ENCODE measurements at places on chromosomes 7 and 10. TPM values are rescaled to one million over a fixed set of nuclear protein-coding genes. Genes with fewer than 3 reads are reported as not detected.
A peak's percentile ranks its signal among the peaks of the same experiment; 100 is the strongest.

The SPRN gene
- total RNA-seq = not detected

The OIT3 gene
- not detected for total RNA-seq

The PHKG1 gene
- 0.10 TPM for total RNA-seq

The ANKRD30A gene
- total RNA-seq = not detected

The PCLO gene
- total RNA-seq = 2.2 TPM

The CTTNBP2 gene
- 3.2 TPM for total RNA-seq

The LOXL4 gene
- total RNA-seq = not detected

The PNLIPRP1 gene
- not detected for total RNA-seq

The KIFBP gene
- 39.3 TPM for total RNA-seq

The NRP1 gene
- total RNA-seq = 281 TPM

The OR9A2 gene
- total RNA-seq = not detected

The ELFN1 gene
- 7.4 TPM for total RNA-seq

DNA sequence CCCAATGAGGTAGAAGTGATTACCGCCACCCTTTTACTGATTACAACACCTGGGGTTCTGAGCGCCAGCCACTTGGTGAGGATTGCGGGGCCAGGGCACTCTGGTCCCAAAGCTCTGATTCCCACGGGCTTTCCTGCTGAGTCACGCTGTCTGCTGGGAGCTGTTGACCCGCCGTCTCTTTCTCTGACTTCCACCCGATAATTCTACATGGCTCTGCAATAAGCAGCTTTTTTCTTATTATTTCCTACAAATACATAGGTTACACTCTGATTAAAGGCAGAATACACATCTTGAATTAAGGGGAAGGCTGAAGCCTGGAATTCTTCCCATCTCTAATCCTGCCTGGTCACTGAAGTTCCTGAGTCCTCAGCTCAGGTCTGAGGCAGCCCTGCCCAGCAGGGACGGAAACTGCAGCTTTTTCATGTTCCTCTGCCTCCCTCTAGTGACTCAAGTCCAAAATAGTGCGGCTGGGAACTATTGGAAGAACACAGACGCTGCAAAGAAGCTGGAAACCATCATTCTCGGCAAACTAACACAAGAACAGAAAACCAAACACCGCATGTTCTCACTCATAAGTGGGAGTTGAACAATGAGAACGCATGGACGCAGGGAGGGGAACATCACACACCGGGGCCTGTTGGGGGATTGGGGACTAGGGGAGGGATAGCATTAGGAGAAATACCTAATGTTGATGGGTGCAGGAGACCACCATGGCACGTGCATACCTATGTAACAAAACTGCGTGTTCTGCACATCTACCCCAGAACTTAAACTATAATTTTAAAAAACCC lies 178.3 kb downstream of the PRKCQ start:
- DNase-seq = peak; percentile 89

DNA sequence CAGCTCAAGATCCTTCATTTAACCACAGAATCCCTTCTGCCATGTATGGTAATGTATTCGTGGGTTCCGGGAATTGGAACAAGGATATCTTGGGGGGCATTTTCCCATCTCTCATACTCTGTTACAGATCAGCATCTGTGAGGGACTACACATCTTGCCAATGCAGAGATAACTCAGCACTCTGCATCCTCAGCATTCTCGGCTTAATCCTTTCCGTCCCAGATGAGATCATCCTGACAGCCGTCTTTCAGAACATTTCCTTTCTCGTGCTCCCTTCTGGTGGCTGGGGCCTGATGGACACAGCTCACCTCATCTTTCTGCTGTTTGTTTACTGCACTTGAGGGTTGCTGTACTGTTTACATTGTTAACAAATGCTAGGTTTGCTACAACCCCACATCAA lies 25.3 kb downstream of the FKBP6 start:
- no peak for DNase-seq

DNA sequence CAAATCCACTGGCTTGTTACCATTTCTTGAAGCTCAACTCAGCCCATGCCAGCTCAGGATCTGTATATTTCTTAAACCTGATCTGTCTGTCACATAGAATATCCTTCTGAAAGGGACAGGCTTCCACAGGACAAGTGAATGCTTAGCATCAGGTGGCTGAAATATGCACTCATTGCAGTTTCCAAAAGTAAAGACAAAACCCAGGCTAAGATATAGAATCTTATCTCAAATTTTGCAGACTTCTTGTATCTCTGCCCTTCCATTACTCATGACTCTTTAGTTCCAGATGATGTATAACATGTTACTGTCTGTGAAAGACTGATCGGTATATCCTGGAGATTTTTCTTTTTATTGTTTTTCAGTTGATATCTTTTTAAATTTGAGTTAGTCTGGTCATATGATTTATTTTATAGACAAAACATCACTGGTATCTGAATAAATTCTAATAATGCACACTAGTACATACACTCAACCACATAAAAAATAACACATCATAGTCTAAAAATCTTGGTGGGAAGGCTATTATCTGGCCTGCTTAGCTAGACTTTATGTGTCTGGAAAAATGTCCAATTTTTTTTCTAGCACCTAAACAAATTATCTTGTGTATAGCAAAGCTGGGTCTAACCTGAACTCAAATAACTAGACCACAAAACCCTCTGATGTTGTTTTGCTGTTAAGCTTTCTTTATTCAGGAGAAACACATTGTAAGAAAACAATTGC lies 182.6 kb downstream of the ADAM12 start:
- DNase-seq = no peak

GRCh38 chr10:33600381-33600780 lies 265.9 kb upstream of the NRP1 start:
- DNase-seq = peak; percentile 51

DNA sequence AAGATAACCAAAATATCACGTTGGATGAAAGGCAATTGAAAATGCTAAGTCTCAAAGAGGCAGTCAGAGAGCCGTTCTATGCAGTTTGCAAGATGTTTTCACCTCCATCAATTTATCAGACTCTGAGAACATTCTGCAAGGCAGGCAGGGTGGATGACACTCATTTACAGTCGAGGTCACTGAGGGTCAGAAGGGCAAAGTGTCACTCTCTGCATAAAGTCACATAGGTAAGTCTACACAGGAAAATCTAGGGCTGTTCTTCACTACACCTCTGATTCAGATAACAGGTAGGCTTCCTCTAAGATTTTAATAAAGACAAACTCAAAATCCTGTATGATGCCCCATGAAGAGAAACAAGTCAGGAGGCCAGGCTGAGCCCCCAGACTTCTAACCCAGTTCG lies 1.4 kb upstream of the PLEKHA1 start:
- DNase-seq = no peak

DNA sequence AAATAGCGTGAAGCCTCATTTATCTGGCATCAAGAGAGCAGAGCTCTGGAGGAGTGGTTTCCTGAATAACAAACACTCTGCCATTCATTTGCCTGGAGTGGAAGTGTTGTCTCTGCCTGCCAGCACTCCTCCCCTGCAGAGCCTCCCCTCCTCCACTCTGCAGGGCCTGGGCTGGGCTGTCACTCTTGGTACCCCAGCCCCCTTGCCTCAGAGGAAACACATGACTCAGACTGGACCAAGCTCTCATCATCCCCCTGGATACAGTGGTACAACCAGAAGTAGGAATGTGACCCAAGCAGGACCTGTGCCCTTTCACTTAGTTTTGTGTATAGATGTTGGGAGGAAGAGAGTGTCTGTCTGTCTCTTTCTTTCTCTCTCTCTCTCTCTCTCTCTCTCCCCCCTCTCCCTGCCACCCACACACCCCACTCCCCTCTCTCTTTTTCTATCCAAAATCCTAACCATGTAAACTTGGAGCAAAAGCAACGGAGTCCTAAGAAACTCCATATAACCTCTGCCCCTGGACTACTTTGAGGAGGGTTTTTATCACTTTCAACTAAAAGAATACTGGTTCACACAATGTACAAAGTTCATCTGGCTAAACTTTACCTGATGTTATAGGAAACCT lies 43.9 kb downstream of the DOCK4 start:
- peak; percentile 97 for DNase-seq

- no peak for DNase-seq
Measured at GRCh38 chr10:59624951-59625350, 84.7 kb downstream of the SLC16A9 start.

GRCh38 chr10:99115703-99116102 lies 119.9 kb downstream of the HPSE2 start:
- DNase-seq = no peak

DNA sequence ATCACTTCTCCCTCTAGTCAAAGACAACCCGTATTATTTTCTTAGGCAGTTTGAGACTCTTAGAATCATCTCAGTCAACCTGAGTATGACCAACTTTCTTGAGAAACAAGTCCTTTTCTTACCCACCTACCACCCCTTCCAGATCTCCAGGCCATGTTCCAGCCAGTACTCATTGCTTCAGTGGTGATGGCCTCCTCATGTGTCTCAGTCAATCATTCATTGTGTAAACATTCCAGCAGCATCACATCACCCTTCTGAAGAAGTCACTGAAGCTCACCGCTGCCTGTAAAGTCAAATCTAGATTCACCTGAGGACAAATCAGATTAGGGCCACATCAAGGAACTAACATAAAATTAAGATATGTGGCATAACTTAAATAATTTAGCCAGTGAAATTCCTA lies 467.2 kb upstream of the NRP1 start:
- DNase-seq = peak; percentile 80

GRCh38 chr10:117071286-117072050 lies 66.5 kb upstream of the SHTN1 start:
- DNase-seq = no peak

GRCh38 chr10:9149134-9149533 lies 1094.6 kb downstream of the GATA3 start:
- DNase-seq = peak; percentile 4

DNA sequence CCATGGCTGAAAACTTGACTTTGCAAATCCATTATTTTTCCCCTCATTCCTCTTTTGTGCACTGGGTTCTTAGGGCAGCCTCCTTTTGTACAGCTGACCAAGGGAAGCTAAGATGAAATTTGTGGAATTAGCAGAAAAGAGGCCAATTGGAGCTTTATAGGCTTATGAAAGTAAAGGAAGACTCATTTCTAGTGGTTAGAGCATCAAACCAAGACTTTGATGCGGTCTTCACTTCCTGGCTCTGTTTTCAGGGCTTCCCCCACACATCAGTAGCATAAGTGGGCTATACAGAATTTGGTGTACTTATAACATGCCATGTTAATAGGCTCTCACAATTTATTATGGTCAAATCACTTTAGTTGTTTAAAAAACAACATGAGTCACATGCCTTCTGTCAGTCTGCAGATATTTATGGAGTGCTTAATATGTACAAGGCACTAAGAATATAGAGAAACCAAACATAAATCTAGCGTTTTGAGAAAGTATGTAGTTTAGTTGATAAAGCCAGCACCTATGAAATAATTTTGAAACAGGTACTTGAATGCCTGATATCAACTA lies 5.7 kb downstream of the AUTS2 start:
- DNase-seq = no peak

DNA sequence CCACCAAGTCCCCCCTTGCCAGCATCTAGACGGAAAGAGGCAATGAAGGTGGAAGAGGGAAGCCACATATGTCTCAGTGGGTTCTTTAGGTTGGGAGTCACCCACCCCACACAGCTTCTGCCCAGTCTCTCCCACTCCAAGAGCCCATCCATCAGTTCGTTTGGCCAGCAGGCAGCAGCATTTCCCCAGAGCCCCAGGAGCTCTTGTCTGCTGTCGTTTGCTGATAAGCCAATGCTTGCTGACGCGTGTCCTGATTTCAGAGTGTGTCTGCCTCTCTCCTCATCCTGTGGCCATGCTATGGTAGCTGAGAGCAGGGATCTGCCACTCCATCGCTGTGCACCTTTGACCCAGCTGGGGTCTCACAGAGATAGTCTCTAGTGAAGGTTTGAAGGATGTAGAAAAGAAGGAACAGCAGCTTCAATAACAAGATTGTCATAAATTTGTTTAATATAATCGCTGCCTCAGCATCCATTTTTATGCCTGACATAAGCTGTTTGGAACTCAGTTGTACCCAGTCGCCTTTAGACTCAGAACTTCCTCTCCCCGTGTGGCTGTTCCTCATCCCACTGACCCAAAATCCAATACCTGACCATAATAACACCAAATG lies 39.4 kb upstream of the GDF10 start:
- DNase-seq = no peak

GRCh38 chr7:150941351-150942000 lies 36.6 kb downstream of the KCNH2 start:
- no peak for DNase-seq

- no peak for DNase-seq
Measured at GRCh38 chr10:29130190-29130673, 158.6 kb upstream of the LYZL1 start.

DNA sequence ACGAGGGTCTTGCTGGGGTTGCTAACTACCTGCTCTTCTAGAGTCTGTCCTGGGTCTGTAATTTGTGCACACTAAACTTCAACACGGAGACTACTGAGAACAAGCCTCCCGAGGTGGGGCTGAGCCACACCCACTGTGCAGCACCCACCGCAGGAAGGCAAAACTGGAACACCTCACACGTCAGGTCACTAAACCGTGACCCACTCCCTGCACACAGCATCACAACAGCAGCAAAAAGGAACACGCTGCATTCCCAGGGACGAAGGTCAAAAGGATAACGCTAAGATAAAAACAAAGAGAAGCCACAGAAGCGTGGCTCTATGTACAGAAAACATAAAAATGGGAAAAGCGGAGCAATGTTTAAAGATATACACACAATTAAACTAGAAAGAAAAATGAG lies 170.1 kb downstream of the MAD1L1 start:
- no peak for DNase-seq

GRCh38 chr10:31664803-31665202 lies 263.8 kb downstream of the ARHGAP12 start:
- DNase-seq = no peak

- DNase-seq = no peak
Measured at GRCh38 chr7:156725936-156726335, 85.4 kb downstream of the RNF32 start.

DNA sequence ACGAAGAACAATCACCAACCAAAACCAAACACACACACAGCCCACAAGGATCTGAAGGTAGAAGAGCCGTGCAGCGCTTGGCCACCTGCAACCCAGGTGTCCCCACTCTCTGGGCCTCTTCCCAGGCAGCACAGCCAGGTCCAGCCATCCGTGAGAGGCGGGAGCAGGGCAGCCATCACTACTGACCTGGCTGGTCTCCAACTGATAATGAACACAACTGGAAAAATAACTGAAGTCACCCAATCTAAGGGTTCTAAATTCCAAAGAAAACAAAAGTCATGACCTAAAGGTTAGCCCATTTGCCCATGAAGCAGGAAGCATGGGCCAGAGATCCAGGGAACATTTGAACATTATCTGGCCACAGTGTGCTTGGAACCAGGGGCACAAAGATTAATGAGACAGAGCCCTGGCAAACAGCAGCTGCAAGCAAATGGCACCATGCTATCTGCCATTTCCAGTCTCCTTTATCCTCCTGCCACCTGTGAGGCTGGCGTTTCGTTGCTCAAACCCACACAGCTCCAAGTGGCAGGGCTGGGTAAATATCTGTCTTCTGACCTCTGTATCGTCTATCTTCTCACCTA lies 207.9 kb downstream of the TNS3 start:
- DNase-seq = no peak

GRCh38 chr10:125543796-125544195 lies 139.2 kb downstream of the TEX36 start:
- DNase-seq = no peak

GRCh38 chr7:376306-377079 lies 86.5 kb downstream of the FOXL3 start:
- no peak for DNase-seq

- peak; percentile 22 for DNase-seq
Measured at GRCh38 chr7:149664666-149665065, 108.7 kb downstream of the ZNF467 start.

GRCh38 chr10:7826971-7827370 lies 8.7 kb downstream of the TAF3 start:
- DNase-seq = peak; percentile 65

GRCh38 chr7:27895551-27895950 lies 155.6 kb downstream of the TAX1BP1 start:
- no peak for DNase-seq

- DNase-seq = no peak
Measured at GRCh38 chr7:108143658-108144420, 13.7 kb upstream of the LAMB4 start.
